ENCODE measurements at places on chromosomes 3 and 15.

DNA sequence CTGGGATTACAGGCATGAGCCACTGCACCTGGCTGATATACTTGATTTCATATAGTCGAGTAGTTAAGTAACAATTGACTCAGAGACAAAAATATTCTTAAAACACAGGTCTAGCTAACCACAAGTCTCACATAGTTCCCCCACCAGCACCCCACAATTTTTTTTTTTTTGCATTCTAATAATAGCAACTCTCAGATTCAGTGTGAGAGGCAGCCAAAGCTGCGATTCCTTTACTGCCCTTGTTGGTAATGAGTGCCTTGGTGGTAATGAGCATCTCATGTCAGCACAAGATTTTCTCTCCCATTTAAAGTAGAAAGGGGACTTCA is 72.5 kb downstream of the WWTR1 start:
- DNase-seq: no peak

DNA sequence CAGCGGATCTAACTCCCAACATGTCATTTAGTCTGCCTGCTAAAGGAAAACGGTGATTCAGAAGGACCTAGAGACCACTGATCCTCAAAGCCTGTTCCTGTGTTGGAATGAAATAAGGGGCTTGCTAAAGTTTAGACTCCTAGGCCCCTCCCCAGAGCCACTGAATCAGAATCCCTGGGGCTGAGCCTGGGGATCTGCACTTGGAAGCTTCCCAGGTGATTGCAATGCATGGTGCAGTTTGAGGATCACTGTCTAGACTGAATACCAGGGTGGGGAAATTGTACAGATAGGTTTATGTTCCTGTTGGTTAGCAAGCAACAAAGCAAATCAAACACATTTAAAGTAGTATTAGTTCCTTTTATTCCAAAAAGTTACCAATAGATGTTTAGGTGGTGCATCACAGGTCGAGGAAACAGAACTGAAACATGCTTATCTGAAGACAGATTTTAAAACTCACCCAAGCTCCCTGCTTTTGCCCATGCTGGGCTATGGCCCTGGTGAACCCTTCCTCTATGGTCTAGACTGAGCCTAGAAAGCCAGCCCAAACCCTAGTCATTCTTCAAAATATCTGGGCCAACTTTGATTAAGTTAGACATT is 29.6 kb upstream of the SPTBN5 start:
- DNase-seq: no peak

- DNase-seq: no peak
These were observed 26.5 kb upstream of the TIMP4 start for GRCh38 chr3:12185172-12185710.

- DNase-seq: no peak
These were observed 40.3 kb upstream of the ATP2C1 start for GRCh38 chr3:130853581-130853980.

GRCh38 chr3:189631409-189631808 is 220 bp downstream of the TP63 start:
- DNase-seq: no peak

DNA sequence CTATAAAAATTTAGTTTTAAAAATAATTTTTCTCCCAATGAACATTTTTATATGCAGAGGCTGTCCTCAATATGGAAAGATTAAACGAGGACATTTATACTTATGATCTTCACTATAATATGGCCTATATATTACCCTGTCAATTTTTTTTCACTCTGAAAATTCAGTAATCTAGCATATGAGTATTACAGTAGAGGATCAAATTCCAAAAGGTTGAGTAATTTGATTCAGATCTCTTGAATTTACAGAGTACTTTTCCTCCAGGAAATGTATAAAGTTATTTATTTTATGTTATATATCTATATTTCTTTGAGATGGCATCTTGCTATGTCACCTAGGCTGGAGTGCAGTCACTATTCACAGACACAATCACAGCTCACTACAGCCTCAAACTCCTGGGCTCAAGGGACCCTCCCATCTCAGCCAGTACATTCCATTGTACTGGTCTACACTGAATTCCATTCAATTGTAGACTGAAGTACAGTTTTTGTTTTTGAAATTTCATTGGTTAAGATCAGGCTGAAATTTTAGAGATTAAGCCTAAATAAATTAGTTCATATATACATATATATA is 16.3 kb upstream of the TRPM7 start:
- DNase-seq: no peak

GRCh38 chr3:12193485-12194165 is 34.9 kb upstream of the TIMP4 start:
- peak; percentile 81 for DNase-seq

GRCh38 chr3:47404955-47405790 is 24.4 kb downstream of the PTPN23 start:
- no peak for DNase-seq

DNA sequence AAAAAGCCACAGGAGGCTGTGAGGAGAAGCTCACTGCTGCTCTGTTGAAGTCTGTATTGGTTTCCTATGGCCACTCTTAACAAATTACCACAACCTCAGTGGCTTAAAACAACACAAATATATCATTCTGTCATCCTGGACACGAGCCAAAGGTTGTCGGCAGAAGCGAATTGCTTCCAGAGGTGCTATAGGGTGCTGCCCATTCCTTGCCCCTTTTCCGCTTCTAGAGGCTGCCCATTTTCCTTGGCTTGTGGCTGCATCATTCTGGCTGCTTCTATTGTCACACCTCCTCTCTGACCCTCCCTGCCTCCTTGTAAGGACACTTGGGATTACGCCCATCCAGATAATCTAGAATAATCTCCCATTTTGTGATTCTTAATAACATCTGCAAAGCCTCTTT is 6.4 kb upstream of the SACM1L start:
- DNase-seq: no peak

DNA sequence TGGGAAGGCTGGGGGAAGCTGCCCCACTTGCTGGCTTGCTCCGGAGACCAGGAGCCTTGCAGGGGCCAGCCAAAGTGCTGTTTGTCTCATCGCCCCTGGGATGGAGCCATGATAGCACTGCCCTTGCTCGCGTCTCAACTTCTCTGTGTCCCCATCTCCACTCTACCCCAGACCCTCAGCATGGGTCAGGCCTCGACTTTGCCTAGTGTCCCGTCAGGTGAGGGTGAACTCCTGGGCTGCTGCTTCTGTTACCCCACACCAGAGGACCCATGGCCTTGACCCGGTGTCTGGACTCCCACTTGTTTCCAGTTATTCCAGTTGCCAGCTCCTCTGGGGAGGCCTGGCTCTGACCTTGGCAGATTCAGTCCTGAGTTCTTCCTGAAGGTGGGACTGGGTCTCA is 36.5 kb upstream of the DUSP7 start:
- DNase-seq: no peak

DNA sequence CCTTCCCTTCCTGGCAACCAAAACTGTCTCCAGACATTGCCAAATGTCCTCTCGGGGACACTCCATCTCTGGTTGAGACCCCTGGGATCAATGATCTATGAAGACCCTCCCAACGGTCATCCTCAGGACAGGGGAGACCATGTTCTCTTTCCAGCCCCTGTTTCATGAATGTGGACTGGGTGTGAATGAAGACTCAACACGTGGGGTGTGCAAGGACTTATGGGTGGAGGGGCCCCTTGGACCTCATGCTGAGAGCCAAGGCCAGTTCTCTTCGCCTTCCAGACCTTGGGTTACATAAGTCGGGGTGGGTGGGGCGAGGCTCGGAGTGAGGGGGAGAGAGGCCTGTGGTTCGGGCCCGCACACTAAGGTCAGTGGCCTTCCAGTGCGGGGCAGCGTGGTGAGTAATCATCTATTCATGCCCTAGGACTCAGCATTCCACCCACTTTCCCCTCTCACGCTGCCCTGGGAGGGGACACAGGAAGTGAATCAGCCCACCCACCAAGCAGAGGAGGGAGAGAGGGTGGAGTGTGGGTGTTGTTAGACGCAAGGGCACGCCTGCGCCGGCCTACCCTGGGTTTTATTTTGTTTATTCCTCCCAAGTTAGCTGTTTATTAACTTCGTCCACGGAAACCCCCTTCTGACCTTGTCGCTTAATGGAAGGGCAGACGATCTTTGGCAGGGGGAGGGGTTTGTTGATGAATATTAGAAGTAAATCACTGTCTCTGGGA is 6.7 kb downstream of the PAQR5 start:
- DNase-seq: no peak

DNA sequence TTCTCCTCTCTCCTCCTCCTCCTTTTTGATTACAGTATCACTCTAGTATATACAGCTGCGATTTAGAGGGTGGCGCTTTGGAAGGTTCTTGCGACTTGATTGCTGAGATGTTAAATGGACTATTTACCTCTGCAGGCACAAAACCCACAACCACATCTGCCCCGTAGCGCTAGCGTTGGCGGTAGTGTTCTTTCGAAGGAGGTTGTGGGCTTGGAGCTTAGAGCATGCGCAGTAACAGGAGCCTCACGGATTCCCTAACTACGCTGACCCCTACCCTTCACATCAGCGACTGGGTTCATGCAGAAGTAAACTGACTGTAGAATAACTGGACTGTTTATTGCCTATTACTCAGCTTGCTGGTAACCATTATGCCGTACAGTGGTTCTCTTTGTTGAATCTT is 58.0 kb downstream of the CGGBP1 start:
- no peak for DNase-seq

GRCh38 chr15:67506775-67507747 is 13.9 kb upstream of the C15orf61 start:
- DNase-seq: no peak

DNA sequence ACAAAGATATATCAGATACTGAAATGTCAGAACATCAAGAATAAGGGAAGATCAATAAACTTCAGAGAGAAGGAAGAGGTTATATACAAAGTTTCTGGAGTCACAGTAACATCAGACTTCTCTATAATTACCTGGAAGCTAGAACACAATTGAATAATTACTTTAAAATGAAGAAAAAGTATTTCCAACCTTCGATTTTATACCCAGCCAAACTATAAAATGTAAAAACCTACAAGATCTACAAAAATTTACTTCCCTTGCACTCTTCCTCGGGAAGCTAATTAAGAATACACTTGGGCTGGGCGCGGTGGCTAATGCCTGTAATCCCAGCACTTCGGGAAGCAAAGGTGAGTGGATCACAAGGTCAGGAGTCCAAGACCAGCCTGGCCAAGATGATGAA is 6.6 kb upstream of the MINDY2 start:
- no peak for DNase-seq

DNA sequence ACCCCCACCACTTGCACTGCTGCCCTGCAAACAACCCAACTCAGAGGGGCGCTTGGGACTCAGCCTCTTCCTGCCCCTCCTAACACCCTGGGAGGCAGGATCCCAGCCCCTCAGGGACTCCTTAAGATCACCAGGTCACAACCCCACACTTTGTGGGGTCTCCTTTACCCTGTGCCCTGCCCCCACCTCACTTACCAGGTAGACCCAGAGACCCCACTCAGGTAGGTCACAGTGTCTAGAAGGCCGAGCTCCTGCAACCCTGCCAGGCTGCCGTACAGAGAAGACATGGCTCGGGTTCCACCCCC is 9.1 kb downstream of the PLA2G4F start:
- DNase-seq: no peak

GRCh38 chr3:78495301-78495700 is 1272.5 kb downstream of the ROBO1 start:
- no peak for DNase-seq

DNA sequence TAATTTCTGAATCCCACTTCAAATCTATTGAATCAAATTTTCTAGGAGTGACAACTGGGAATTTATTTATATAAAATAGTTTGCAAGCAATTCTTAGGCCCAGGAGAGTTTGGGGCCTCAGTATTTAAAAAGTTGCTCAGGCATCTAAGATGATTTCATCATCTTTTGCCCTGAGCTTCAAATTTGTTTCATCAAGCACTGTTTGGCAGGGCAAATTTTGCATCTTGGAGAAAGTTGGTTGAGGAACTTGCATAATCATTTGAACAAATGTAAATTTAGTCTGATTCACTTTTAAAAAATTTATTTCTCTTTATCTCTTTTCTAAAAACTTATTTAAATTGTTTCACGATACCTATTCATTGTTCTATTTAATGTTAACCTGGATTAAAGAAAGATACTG is 702.8 kb downstream of the SI start:
- DNase-seq: no peak

GRCh38 chr15:39579487-39580116 is 1.3 kb upstream of the THBS1 start:
- DNase-seq: peak; percentile 84

- no peak for DNase-seq
These were observed 30.0 kb downstream of the PDHB start for GRCh38 chr3:58403513-58404109.

DNA sequence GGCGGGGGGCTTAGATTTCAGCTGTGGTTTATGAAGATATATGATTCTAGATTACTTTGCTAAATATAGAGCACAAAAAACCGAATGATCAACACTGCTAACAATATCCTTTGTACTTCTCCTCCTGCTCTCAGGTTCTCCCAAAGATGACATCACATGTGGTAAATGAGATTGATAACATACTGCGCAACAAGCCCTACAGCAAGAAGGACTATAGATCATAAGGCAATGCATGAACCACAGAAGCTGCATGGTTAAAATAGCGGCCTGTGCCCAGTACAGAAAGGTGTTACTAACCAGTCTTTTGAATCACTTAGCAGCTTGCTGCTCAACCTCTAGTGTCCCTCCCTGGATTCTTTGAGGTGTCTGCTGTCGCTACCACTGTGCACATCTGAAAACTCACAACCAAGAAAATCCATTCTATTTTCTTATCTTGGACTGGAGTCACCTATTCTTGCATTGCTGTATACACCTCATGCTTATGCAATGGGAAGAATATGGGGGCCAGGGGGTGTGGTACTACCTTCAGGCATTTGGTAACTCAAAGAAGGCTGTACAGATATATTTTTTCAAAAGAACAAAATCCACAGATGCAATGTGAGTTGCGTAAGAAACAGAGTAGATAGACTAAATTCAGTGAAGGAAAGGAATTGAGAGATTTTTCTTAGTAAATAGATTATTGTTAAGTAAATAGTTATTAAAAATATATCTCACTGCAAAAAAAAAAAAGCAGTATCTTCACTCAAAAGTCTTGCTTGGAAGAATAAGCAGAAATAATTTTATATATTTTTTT is 18.2 kb downstream of the SSR3 start:
- DNase-seq: no peak

GRCh38 chr3:117486719-117487716 is 777.4 kb downstream of the TUSC7 start:
- no peak for DNase-seq

DNA sequence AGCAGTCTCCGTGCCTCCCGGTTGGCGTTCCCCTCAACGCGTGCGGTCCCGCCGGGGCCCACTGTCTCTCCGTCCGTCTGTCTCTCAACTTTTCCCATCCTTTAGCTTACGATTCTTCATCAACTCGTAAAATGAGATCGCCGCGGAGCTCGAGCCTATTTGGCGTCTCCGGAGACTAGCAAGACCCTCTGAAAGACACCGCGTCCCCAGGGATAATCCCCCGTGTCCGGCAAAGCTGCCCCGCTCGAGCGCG is 3.4 kb downstream of the GATA2 start:
- DNase-seq: no peak

GRCh38 chr3:141625506-141625905 is 112.6 kb upstream of the RNF7 start:
- no peak for DNase-seq

GRCh38 chr3:113278599-113278955 is 67.2 kb downstream of the BOC start:
- no peak for DNase-seq

GRCh38 chr3:128572644-128573105 is 77.9 kb downstream of the RPN1 start:
- DNase-seq: no peak

Data from tibial artery (tissue), 4 donors.